ENCODE measurements at places on chromosomes 5 and 9. TPM values are rescaled to one million over a fixed set of nuclear protein-coding genes. Genes with fewer than 3 reads are reported as not detected.

Gene LOX
- 17.2 TPM for total RNA-seq

Gene C9
- total RNA-seq: not detected

Gene DNAJB5
- 8.5 TPM for total RNA-seq

Gene EPB41L4A
- 33.3 TPM for total RNA-seq

Gene ANXA2R
- total RNA-seq: 4.3 TPM

Gene SLC6A7
- total RNA-seq: 0.06 TPM

Gene PCDHGA1
- total RNA-seq: 1.1 TPM

Gene DCTN4
- total RNA-seq: 71.7 TPM

Gene IFNA21
- not detected for total RNA-seq

Gene NRARP
- 10.1 TPM for total RNA-seq

Gene CDKN2A
- total RNA-seq: 0.12 TPM

Gene TAF11L10
- total RNA-seq: not detected

Gene SLC34A3
- 3.0 TPM for total RNA-seq

Gene MPDZ
- total RNA-seq: 49.6 TPM

Gene DIPK1B
- total RNA-seq: 39.6 TPM

Gene PCDHA4
- total RNA-seq: 1.8 TPM

Gene UNC13B
- 24.1 TPM for total RNA-seq

Gene PCDHAC2
- total RNA-seq: 5.8 TPM

Gene ZBTB34
- total RNA-seq: 24.6 TPM

Gene S1PR3
- total RNA-seq: 77.5 TPM

Gene NEUROG1
- total RNA-seq: not detected

Measured in metanephros (tissue), 2 donors.